ENCODE measurements at places on chromosomes 5 and 9.

- no peak for DNase-seq
Observed at GRCh38 chr9:135010921-135011320, 76.5 kb upstream of the OLFM1 start.

DNA sequence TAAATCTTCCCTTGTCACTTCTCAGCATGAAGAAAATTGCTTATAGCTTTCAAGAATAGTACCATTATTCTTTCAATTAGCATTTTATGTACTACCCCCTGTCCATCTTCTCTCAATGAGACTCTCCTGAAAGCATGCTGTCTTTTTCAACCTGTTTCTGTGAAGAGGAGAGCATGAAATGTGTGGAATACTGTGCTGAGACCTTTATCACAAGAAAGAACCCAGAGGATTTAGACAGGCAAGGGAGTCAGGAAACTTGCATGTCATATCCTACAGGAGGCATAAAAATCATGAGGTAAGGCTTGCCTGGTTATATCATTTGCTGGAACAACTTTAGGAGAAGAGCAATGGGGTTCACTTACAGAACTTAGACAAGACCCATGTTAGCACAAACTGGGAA, 56.7 kb upstream of the LPAR1 start:
- DNase-seq: no peak

- DNase-seq: no peak
Observed at GRCh38 chr9:132745756-132746709, 75.8 kb downstream of the GTF3C4 start.

- DNase-seq: no peak
Observed at GRCh38 chr9:109072133-109072692, 47.5 kb downstream of the TMEM245 start.

- peak; percentile 32 for DNase-seq
Observed at GRCh38 chr5:100479079-100479688, 56.0 kb upstream of the FAM174A start.

DNA sequence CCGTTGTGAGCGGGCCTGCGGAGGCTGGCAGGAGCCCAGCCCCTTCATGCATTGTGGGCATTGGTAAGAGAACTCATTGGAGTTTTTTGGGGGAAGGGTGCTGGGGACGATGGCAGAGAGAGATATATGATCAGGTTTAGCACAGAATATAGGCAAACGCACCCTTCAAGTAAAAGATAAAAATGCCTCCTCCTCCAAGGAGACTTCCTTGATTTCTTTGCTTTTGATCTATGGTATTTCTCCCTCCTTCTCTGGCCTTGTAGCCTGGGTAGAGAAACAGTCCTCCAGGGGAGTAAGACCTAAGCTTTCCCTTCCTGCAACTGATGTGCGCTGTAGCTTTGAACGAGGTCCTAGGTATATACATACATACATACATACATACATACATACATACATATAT, 960 bp upstream of the PPARGC1B start:
- no peak for DNase-seq

GRCh38 chr5:179805529-179806249, 977 bp downstream of the MGAT4B start:
- peak; percentile 38 for DNase-seq

- no peak for DNase-seq
Observed at GRCh38 chr9:99637641-99638040, 184.0 kb upstream of the NR4A3 start.

DNA sequence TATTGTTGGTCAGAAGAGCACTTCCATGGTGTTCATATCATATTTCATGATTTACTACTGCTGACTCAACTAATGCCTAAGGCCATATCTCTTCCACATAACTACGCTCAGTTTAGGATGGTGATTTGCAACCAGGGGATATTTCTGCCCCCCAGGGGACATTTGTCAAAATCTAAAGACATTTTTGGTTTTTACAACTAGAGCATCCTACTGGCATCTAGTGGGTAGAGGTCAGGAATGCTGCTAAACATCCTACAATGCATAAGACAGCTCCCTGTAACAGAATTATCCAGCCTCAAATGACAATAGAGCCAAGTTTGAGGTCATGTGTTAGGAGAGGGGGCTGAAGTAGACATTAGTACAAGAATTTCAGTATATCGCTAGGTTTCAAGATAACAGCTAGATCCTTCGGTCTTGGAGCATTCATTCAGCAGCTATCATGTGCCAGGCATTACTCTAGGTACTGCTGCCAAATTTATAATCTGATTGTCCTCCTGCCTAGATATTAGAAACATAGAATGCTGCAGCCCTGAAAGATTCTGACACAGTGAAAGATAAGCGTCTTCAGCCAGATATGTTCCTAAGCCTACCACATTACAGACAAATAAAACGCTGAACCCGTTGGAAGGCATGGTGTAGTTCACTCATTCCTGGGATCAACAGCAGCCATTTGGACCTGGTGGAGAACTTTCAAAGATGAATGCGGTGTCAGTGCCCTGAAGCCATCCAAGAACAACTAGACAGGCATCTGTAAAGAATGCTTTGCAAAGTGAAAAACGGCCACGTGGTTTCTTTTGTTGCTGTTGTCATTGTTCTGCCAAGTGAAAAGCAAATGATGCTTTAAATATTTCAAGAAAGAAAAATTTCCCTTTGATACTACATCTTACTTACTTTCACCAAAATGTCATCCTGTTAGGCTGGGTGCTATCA, 55.5 kb upstream of the FST start:
- no peak for DNase-seq

GRCh38 chr5:75034137-75034739, 18.1 kb downstream of the GCNT4 start:
- DNase-seq: peak; percentile 79

GRCh38 chr9:14180960-14181537, 132.9 kb downstream of the NFIB start:
- DNase-seq: no peak

- no peak for DNase-seq
Observed at GRCh38 chr9:31188496-31188895, 1195.9 kb upstream of the ACO1 start.

- DNase-seq: no peak
Observed at GRCh38 chr5:68688547-68688946, 405.3 kb upstream of the SLC30A5 start.

- no peak for DNase-seq
Observed at GRCh38 chr5:5381310-5381913, 41.1 kb upstream of the ICE1 start.

DNA sequence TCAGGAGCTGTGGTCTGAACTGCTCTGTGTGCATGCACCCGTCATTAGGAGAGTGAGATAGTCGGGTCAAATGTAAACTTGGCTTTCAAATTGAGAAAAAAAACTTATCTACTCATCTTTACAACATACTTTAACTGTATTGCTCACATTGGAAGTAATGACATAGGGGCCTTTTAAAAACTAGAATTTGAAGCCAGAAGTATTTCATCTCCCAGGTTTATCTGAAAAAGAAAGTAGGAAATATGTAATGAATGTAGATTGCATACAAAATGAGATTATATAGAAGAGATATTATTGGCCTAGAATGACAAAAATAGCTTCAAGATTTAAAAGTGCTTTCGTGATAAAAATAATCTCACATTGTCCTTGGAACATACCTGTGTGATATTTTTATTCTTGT, 24.3 kb downstream of the RGS7BP start:
- DNase-seq: no peak

GRCh38 chr5:13975246-13975645, 30.8 kb upstream of the DNAH5 start:
- no peak for DNase-seq

Measured in CD8-positive, alpha-beta T cell (primary cell).